ENCODE measurements at places on chromosomes 3 and 15. TPM values are rescaled to one million over a fixed set of nuclear protein-coding genes. Genes with fewer than 3 reads are reported as not detected.

Gene RASL12
- total RNA-seq: not detected

Gene GPR171
- not detected for total RNA-seq

Gene EPHB3
- total RNA-seq: under 0.01 TPM

Gene BCL6
- total RNA-seq: 2.1 TPM

Gene ASB14
- not detected for total RNA-seq

Gene GPR160
- 13.3 TPM for total RNA-seq

Gene UCN2
- not detected for total RNA-seq

Gene HYAL1
- 7.6 TPM for total RNA-seq

All from bladder microvascular endothelial cell (primary cell).